Activated T-cell treated with anti-CD3 and anti-CD28 coated beads, Interleukin-2, amount 50 U/mL, for 24 hours (primary cell): ENCODE measurements at places on chromosomes 7 and 10.

DNA sequence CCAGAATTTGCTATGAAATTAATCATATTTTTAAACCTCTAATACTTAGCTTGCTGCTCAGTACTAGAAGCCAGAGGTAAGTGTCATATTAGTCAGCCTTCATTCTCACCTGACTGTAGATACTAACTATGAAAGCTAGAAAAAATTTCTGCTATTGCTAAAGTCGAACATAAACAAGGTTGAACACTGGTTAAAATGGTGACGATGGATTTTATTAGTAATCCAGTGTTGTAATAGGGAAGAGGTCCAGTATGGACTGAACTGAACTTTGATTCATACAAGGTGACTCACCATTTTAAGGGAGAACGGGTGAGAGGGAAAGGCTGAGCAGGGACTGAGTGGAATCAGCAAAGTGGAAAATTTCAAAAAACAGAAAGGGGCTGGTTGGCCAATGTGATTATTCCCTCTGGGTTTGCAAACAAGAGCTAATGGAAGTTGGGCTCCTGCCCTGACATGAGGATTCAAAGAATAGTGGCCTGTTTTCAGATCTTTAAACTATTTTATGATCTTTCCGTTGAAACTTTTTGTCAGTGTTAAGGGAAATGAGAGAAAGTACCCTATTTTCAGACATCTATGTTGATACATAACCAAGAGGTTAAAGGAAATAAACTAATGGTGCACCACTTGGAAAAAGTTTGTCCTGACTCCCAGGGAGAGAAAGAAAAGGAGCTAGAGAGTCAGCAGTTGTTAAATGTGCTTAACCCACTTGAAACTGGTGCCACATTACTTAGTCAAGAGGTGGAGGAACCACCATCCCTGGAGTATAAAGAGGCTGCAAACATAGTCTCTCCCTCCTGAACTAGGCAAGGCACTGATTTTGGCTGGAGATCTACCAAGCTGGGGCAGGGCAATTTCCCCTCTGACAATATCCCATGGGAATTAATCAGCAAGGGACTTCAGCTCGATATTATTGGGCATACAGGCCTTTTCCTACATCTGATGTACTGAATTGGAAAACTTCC, 15.3 kb upstream of the AKR1C1 start:
- DNase-seq = no peak

DNA sequence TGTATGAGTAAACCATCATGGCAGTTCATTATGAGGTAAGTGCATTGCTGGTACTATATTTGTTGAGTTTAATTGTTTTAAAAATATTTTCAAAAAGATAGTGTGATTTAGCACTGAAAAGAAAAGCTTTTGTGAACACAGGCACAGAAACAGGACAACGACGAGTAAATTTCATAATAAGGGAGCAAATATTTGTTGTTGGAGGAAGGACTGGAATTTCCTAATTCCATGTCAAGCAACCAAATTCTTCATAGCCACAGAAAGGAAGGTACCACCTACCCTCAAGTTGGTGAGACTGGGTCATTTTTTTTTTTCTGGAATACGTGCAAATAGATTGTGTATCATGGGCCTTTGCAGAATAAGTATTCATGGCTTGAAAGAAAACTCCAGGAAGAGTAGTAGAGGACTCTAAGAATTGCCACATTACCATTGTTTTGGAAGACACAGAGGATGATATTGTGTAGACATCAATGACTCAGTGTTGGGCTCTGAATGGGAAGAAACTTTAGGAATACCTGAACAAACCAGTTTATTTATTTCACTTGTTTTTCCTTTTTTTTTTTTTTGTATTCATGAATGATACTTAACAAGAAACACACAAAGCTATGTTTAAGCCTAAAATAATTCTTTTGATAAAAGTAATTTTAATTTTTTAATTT, 7.8 kb downstream of the UBE2D4 start:
- DNase-seq = no peak

DNA sequence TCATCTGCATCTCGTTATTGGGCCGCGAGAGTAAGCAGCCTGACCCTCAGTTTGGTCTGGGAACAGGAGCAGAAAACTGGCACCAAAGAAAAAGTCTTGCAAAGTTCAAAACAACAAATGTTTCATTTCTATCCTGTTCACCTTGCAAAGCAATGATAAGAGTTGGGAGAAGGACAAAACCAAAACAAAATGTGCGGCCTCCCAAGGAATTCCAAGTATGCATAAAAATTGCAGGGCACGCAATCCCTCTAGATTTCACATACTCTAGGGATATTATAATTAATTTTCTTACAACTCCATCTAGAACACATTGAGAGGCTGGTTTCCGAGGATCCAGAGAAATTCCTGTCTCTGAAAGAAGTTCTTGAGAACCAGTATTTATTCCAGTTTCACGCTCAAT, 20.1 kb downstream of the CHUK start:
- DNase-seq = no peak

DNA sequence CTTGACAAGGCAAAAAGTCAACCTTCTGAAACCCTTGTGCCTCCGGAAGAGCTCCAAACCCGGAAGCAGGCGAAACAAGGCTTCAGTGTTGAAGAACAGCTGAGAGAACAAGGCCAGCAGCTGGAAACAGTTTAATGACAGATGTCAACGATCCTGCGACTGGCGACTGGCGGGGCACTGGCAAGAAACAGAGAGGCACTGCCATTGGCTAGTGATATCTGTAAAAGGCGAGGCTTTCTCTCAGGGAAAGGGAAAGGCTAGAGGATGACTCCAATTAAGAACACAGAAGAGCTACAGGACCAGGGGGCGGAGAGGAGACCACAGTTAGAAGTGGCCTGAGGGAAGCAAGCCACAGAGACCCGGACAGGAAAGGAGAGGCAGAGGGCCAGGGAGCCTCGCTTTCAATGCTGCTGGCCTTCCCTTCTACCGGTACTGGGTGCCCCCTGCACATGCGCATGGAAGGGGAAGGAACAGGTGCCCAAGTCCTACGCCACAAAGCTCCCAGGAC, 19.4 kb downstream of the ITGB1 start:
- no peak for DNase-seq

DNA sequence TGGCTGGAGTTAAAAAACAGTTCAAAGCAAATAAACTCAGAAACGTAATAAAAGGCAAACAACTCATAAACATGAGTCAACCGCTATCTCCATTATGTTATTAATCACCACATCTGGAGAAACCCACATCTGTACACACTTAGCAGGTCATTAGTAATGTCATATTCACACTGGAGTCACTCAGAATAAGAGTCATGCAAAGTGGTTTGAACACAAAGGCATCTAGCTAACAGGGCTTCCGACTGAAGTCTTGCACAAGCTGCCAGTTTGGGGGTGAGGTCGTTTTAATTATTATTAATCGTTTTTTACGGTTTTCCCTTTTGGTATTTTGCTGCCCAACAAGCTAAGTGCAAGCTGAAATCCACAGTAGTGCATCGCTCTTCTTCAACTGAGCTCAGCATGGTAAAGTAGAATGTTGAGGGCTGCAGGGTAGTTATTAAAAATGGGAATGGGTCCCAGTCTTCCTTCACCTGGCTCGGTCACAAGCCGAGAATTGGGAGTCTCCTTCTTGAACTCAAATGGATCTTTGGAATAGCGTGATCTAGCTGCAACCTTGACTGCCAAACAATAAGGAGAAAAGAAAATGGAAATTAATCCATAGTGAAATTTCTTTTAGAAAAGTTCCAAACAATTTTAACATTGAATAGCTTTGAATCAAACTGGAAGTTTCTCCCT, 663.5 kb downstream of the KCNMA1 start:
- DNase-seq = no peak

GRCh38 chr10:44651834-44652233, 259.3 kb upstream of the TMEM72 start:
- no peak for DNase-seq
